ENCODE measurements at places on chromosomes 6 and 20. TPM values are rescaled to one million over a fixed set of nuclear protein-coding genes. Genes with fewer than 3 reads are reported as not detected.

TMEM170B gene
- total RNA-seq, result 5.4 TPM

FHL5 gene
- not detected for total RNA-seq

TRMT11 gene
- total RNA-seq, result 32.7 TPM

BMP5 gene
- total RNA-seq, result 0.07 TPM

RAB32 gene
- 5.1 TPM for total RNA-seq

HLA-DOB gene
- 0.46 TPM for total RNA-seq

CGA gene
- total RNA-seq, result not detected

HLA-DPA1 gene
- 5.4 TPM for total RNA-seq

TRAPPC3L gene
- total RNA-seq, result not detected

HNF4A gene
- total RNA-seq, result 0.37 TPM

C6orf132 gene
- total RNA-seq, result 38.1 TPM

LATS1 gene
- total RNA-seq, result 21.8 TPM

CAGE1 gene
- 0.11 TPM for total RNA-seq

MICAL1 gene
- 51.6 TPM for total RNA-seq

NMBR gene
- not detected for total RNA-seq

EYA2 gene
- total RNA-seq, result 1.5 TPM

KCNK16 gene
- not detected for total RNA-seq

ZNF311 gene
- 3.7 TPM for total RNA-seq

ADGRG6 gene
- total RNA-seq, result 5.3 TPM

GNRH2 gene
- 0.50 TPM for total RNA-seq

SLC44A4 gene
- total RNA-seq, result 3.5 TPM

EPHA7 gene
- total RNA-seq, result 9.6 TPM

POLR1H gene
- 37.7 TPM for total RNA-seq

ROMO1 gene
- 213 TPM for total RNA-seq

SIRPB1 gene
- total RNA-seq, result 0.11 TPM
